ENCODE measurements at places on chromosomes 4 and X.

DNA sequence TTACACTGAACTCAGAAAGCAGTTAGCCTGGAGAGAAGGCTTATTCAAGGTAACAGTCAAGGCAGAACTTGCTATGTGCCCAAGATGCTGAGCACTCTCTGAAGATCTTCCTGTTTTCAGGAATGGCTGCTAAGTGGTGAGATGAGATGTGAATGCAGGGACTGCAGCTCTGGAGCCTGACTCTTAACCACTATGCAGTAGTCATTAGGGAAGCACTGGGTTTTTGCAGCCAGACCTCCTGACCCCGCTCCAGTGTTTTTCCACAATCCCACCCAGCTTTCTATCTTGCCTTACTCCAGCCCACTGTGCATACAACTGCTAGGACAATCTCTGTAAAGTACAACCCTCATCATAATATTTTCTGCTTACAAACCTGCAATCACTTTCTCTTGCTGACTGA is 95.2 kb upstream of the LNX1 start:
- no peak for DNase-seq

DNA sequence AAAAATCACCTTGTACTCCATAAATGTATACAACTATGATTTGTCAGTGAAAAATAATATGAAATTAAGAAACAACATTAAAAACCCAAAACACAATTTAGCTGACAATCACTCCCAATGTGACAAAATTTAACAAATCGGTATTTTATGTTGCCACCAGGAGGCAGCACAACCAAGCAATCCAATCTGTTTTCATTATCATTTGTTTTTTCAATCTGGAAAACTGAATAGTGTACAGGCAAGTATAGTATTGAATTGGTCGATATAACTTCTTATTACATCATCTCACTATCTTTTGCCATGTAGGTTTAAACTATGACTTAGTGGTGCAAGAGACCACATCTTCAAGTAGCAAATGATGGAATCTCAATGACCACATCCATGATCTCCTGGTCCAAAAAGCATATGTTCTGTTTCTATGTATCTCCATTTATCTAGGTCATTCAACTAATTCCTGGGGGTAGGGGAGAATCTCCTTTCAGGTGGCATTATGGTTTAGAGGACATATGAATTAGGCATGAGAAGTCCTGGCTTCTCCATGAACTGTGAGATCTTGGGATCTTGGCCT is 112.9 kb upstream of the AGA start:
- no peak for DNase-seq

- DNase-seq, result no peak
Measured at GRCh38 chrX:79107891-79108718, 36.4 kb upstream of the GPR174 start.

DNA sequence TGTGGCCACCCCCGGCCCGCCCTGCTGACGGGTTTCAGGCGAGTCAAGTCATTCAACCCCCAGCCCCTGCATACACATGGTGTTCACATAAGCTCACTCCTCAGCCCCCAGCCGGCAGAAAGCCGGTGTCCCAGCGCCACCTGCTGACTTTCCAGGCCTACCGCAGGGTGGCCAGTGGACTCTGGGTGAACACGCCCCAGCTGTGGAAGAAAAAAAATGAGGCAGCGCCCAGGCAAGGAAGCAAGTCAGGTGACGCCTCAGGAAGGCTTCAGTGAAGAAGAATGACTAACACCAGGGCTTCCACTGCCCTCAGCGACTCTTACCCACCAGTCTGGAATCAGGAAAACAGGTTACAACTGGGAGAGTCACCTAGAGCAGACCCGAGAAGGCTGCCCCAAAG is 15.8 kb downstream of the BCAP31 start:
- no peak for DNase-seq

DNA sequence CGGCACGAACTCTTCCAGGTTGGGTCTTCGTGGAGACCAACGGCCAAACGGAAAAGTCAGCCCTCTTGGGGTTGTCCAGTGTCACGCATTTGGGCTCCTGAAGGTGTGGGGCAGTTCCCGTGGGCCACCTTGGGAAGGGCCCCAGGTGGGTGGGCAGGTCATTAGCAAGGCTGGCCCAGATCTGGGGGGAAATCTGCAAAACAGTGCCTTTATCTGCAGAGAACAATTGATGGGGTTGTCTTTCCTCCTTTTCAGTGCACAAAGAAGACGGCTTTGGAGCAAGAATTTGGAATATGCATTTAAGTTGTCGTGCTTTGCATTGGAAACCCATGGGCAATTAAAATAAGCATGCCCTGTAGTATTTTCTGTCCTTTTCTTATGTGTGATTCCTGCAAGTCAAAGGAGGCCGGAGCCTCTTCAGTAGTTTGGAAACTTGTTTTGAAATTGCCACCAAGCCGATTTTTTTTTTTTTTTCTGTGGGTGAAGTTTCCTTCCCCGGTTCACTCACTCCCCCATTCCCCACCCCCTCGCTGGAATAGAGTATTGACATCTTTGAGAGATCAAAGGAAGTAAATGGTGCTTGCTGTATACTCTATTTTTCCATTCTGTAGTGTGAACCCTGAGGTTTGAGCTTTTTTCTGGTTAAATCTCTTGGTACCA is 9.8 kb downstream of the ZIC3 start:
- no peak for DNase-seq

DNA sequence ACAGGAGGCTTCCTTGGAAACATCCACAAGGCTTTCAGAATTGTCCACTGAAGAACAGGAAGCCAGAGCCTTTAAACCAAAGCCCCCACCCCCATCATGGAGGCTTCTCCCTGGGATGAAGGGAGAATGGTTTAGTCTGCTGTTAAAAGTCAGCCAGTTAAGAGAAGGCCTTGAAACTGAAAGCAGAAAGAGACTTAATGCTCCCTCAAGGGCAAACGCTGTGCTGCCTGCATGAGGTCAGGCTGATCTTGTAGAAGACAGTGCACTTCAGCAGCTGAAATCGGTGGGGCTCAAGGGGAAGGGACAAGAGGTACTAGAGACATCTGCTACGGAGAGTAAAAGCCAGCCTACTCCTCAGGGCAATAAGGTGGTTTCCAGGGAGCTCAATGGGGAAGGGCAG is 69.0 kb downstream of the HPRT1 start:
- no peak for DNase-seq

DNA sequence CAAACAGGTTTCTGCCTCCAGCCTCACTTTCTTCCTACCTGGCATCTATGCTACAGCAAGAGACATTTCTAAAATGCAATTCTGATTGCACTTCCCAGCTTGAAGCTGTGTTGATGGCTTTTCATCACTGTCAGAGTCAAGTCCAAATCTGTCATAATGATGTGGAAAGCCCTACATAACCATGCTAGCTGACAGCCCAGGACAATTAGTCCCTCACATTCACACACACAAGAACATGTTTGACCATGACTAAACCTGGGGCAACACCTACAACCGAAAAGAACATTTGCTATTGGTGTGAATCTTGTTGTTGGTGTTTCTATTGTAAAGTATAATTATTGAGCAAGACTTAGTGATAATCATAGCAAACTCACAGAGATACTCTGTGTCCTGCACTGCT is 58.2 kb downstream of the PPM1K start:
- DNase-seq, result no peak

DNA sequence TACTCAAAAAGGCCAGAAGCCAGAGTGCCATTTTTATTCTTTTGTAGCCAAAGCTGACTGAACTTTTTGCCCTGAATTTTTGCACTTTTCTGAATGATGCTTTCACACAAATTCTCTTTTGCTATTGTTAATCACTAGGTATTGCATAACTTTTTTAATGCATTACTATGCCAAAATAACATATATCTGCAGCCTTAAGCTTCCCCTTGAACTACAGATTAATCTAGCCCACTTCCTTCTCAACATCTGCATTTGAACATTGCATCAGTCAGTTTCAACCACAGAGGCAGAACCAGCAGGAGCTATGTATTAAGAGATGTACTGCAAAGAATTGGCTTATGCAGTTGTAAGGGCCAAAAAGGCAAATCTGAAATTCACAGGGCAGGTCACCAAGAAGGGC is 197.6 kb upstream of the GYPA start:
- no peak for DNase-seq

DNA sequence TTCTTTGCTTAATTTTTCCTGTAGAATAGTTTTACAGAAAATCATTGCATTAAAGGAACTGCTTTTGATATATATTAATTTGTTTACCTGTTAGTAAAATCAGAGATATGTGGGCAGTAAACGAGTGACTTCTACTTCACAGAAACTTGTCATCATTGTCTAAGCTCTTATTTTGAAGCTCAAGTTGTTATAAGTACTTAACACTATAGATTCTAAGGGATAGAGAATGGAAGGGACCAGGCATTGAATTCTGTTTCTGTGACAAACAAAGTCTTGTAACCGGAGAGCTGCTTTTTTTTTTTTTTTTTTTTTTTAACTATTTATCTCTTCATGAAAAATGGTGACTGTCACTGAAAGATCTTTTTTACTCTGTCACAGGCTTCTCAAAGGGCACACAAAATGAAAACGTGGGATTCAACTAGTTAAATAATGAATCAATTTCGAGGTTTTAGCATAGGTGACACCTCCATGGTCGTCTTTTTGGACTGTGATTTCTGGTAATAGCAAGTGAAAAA is 14.4 kb downstream of the STK26 start:
- no peak for DNase-seq

- DNase-seq, result no peak
Measured at GRCh38 chr4:90237751-90238530, 110.7 kb downstream of the CCSER1 start.

GRCh38 chr4:36740796-36741310 is 459.4 kb downstream of the DTHD1 start:
- DNase-seq, result no peak

GRCh38 chrX:102129473-102129872 is 4.0 kb downstream of the TCEAL2 start:
- no peak for DNase-seq

- peak; percentile 74 for DNase-seq
Measured at GRCh38 chrX:70444326-70444945, at the start of gene DLG3. TSS of gene DLG3 (plus strand) at chrX:70444835. CDS start at chrX:70445202, 367 bp downstream.

DNA sequence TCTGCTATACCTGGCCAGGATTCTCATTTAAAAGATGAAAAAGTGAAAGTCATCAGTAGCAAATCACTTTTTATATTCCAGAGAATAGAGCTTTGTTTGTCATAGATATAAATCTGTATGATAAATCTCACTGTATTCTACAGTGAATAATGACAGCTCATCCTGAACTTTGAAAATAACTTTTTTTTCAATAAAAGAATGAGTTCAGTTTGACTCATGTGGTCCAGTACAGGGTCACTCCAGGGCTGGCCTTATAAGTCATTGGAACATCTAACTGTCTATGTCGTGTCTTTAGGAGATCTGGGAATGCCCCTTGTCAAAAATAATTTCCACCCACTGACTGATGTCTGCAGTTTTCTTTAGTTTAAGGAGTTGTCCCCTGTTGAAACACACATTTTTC is 18.5 kb upstream of the CXCL8 start:
- no peak for DNase-seq

DNA sequence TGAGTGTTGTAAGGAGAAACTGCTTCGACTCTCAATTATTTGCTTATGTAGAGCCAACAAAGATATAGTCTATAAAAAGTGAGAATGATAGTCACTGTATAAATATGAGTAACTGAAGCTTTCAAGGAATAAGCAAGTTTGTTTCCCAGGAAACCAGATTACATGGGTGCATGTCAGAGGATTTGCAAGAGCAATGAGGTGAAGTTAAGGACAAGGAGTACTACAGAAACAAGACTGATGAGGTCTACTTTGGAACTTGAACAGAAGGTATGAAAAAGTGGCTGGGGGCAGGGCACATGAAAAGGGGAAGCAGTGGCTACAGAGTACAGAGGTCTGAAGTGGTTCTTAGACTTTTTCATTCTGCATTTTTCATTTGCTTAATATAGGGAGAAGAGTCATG is 321.0 kb upstream of the CXXC4 start:
- no peak for DNase-seq

GRCh38 chr4:165369522-165369921 is 9.3 kb upstream of the CPE start:
- DNase-seq, result no peak

DNA sequence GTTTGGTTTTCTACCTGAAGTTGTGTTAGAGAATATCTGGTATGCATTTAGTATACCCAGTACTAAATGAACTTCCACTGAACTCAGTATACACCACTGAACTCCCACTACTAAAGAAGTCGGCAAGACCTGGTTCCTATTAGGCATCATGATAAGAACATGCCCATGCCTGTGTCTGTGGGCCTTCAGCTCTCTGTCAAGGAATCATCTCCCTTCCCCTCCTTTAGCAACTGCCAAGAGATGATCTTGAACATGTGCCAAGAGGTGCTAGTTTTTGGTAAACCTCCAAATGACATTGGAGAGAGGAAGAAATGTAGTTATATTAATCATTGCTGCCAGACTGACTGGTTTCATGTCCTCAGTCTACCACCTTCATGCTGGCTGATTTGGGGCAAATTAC is 113.2 kb downstream of the ATP10D start:
- DNase-seq, result no peak

- no peak for DNase-seq
Measured at GRCh38 chrX:153984351-153985178, 12.0 kb downstream of the TMEM187 start.

DNA sequence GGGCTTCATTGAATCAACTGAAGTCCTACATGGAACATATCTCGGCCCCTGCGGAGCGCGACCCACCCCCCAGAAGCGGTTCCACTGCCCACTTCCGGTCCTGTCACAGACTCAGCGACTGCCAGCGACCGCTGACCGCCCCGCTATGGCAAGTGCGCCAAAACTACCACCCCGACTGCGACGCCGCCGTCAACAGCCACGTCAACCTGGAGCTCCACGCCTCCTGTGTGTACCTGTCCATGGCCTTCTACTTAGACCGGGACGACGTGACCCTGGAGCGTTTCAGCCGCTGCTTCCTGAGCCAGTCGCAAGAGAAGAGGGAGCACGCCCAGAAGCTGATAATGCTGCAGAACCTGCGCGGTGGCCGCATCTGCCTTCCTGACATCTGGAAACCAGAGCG is 14.8 kb upstream of the FAM47A start:
- DNase-seq, result no peak

- DNase-seq, result no peak
Measured at GRCh38 chr4:67714248-67714583, 13.3 kb upstream of the UBA6 start.

DNA sequence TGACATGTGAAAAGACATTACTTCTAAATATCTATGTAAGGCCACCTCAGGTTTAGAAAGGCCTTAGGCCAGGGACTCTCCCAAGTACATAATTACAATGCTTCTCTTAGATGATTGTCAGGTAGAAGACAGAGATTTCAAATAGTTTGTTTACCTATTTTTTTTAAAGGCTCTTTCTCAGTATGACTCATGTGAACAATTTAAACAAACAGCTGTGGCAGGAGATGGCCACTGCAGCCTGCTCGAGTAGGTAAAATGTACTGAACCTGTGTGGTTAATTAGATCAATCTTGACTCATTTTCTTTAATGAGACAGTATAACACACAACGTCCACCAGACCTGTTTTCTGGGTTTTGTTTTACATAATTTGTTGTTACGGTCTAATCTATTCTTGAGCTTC is 50.2 kb downstream of the LEF1 start:
- no peak for DNase-seq

DNA sequence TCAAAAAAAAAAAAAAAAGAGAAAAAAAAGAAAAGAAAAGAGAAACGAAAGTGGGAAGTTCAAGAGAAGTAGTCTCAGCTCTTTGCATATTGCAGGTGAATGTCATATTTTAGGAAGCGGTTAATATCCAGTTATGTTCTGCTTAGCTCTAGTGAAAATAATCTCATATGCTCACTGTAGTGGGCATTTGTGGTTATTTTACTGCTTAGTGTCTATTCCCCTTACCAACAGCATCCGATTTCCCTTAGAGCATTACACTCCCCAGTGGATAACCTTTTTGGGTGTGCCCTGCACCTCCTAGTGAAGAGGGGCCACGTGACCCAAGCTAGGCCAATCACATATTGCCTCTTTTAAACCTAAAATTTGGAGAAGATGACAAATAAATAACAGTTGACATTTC is 111.2 kb upstream of the ZNF827 start:
- no peak for DNase-seq

GRCh38 chr4:3062471-3062870 is 11.9 kb downstream of the HTT-AS start:
- no peak for DNase-seq
